ENCODE measurements at places on chromosomes 5 and 9.

DNA sequence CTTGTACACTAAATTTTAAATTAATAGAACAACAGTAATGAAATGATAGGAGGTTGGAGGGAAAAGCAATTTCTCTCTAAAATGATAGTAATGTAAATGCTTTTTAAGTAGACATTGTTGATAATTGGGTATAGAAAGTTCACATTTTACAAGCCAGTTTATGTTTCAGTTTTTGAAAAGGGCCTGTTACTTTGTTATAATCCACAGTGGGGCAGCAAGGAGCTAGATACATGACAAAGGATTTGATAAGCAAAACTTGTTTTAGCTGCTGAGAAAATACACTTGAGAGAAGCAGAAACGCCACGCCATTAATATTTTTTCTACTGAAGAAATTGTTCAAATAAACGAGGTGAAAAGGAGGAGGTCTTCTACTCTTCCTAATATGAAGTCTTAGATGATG lies 30.2 kb downstream of the SREK1 start:
- DNase-seq: no peak

DNA sequence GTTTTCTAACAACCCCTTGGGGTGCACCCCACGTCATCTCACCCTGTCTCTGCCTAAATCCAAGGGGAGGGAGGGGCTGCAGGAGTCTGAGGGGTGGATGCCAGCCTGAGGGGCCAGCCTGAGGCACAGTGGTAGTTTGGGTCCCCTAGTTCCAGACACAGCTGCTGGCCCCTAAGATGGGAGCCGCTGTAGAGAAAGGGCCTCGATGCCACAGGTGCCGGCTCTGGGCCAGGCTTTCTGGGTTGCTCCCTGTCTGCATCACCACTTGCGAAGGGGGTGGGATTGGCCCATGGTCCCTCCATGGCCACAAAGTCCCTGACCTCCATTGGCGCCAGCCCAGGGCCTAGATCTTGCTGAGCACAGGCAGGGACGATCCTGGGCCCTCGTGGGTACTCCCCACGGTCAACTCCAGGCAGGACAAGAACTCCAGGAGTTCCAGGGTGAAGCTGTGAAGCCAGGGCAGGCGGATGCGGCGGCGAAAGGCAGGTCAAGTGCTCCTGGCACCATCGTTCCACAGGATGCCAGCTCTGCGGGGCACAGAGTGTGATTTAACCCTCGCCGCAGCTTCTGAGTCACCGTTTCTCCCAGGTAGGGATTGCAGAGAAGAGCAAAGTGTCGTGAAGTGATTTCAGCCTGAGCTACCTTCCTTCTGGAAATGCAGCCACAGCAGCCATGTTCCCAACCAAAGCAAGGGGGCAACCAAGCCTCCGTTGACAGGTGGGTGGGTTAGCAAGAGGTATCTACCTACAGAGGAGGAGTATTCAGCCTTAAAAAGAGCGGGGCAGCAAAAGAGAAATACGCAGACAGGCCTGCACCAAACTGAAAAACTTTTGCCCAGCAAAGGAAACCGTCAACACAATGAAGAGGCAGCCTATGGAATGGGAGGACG lies 41.6 kb upstream of the EXOC3 start:
- no peak for DNase-seq

DNA sequence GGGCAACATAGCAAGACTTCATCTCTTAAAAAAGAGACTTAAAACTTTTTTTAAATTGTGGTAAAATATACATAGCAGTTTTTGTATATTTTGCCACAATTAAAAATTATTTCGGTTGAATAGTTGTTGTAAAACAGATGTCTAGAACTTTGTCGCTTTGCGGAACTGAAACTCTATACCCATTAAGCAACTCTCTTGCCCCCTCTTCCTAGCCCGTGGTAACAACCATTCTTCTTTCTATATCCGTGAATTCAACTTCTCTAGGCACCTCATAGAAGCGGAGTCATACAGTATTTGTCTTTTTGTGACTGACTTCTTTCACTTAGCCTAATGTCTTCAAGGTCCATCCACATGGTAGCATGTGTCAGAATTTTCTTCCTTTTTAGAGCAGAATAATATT lies 43.3 kb downstream of the SPARC start:
- no peak for DNase-seq

- no peak for DNase-seq
Measured at GRCh38 chr5:148887123-148887881, 60.9 kb downstream of the ADRB2 start.

DNA sequence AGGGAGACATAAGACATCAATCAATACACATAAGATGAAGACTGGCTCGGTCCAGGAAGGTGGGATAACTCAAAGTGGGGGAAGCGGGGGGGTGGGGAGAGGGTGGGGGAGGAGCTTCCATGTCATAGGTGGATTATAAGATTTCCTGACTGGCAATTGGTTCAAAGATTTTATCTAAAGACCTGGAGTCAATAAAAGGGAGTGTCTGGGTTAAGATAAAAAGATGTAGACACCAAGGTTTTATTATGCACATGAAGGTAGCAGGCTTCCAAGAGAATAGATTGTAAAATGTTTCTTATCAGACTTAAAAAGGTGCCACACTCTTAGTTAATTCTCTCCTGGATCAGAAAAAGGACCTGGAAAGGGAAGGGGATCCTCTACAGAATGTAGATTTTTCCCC lies 25.6 kb upstream of the OTULINL start:
- no peak for DNase-seq

- DNase-seq: peak; percentile 61
Measured at GRCh38 chr9:91589101-91589553, 165.5 kb upstream of the NFIL3 start.

GRCh38 chr5:114744406-114744805 lies 382.5 kb downstream of the KCNN2 start:
- DNase-seq: no peak

- DNase-seq: no peak
Measured at GRCh38 chr5:172575816-172576545, 65.1 kb upstream of the NEURL1B start.
